Epithelial cell of alveolus of lung (primary cell): ENCODE measurements at places on chromosomes 4 and X. TPM values are rescaled to one million over a fixed set of nuclear protein-coding genes. Genes with fewer than 3 reads are reported as not detected.

The MAGEA8 gene
- not detected in 2 replicates for total RNA-seq

The FOXR2 gene
- not detected in 2 replicates for total RNA-seq

The CDKL2 gene
- 0.26 TPM in 1 of 2 replicates, not detected in the other for total RNA-seq

The ENAM gene
- total RNA-seq = not detected in 2 replicates

The ADH1B gene
- total RNA-seq = 0.65 and 301 TPM in 2 replicates

The ZNF157 gene
- under 0.01 TPM in 1 of 2 replicates, not detected in the other for total RNA-seq

The POU4F2 gene
- total RNA-seq = not detected in 2 replicates

The DKC1 gene
- total RNA-seq = 15.6 and 29.2 TPM in 2 replicates

The USP27X gene
- 2.6 and 3.7 TPM in 2 replicates for total RNA-seq

The TMEM31 gene
- total RNA-seq = not detected in 2 replicates

The RBM47 gene
- total RNA-seq = 1.4 and 1.7 TPM in 2 replicates

The EVC2 gene
- 7.0 and 11.7 TPM in 2 replicates for total RNA-seq

The XAGE2 gene
- total RNA-seq = not detected in 2 replicates

The CT47B1 gene
- not detected in 2 replicates for total RNA-seq

The DGAT2L6 gene
- not detected in 2 replicates for total RNA-seq

The MAGEC2 gene
- total RNA-seq = not detected in 2 replicates

The XIAP gene
- 11.2 and 28.2 TPM in 2 replicates for total RNA-seq

The HTR2C gene
- not detected in 2 replicates for total RNA-seq

The PDE6B gene
- under 0.01 and 1.8 TPM in 2 replicates for total RNA-seq
